ENCODE measurements at places on chromosomes 4 and X. TPM values are rescaled to one million over a fixed set of nuclear protein-coding genes. Genes with fewer than 3 reads are reported as not detected.

The PLS3 gene
- total RNA-seq, result 4.5 TPM

The NHS gene
- 10.7 TPM for total RNA-seq

The CXCL6 gene
- not detected for total RNA-seq

The MAGEA11 gene
- not detected for total RNA-seq

- DNase-seq, result peak; percentile 63
Measured at GRCh38 chr4:101345596-101346350, 1.6 kb downstream of the PPP3CA start.

- DNase-seq, result no peak
Measured at GRCh38 chr4:96642490-96642889, 802.6 kb downstream of the PDHA2 start.

The BMP3 gene
- total RNA-seq, result 78.8 TPM

The ACE2 gene
- total RNA-seq, result 10.5 TPM

The XG gene
- 0.41 TPM for total RNA-seq

GRCh38 chr4:8274765-8275547 lies 5.4 kb downstream of the HTRA3 start:
- DNase-seq, result peak; percentile 74

DNA sequence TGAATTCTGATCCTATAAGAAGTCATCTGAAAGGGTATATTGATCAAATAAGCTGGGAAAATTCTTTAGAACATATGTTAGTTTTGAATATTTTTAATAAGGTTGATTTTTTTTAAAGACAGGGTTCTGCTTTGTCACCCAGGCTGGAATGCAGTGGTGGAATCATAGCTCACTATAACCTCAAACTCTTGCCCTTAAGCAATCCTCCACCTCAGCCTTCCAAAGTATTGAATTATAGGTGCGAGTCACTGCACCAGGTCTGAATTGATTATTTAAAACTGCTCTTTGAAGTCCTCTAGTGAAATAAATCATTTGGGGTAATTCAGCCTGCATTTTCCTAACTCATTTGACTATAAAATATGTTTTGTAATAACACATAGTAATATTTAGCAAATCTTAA lies 812.3 kb downstream of the PDHA2 start:
- DNase-seq, result no peak

The TRPC5OS gene
- total RNA-seq, result not detected

GRCh38 chr4:41297832-41298231 lies 41.1 kb downstream of the UCHL1 start:
- DNase-seq, result no peak

The PPEF2 gene
- not detected for total RNA-seq

The ASB11 gene
- 1.1 TPM for total RNA-seq

The PTTG2 gene
- total RNA-seq, result 2.6 TPM

DNA sequence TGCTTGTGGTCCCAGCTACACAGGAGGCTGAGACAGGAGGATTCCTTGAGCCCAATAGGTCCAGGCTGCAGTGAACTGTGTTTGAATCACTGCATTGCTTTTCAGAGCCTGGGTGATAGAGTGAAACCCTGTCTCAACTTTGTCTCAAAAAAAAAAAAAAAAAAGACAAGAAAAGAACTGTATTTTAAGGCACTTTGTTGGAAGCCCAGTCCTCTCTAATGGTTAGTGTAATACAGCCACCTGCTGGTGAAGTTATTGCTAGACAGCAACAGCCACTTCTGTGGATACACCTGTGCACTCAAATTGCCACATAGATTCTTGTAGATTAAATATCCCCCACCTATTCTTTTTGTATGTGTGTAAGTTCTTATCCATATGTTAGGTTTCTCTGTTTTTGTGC lies 10.1 kb upstream of the FGG start:
- no peak for DNase-seq

GRCh38 chrX:44536198-44536597 lies 6.5 kb downstream of the FUNDC1 start:
- no peak for DNase-seq

The CENPVL1 gene
- not detected for total RNA-seq

GRCh38 chrX:136630881-136631280 lies 17.1 kb upstream of the CD40LG start:
- DNase-seq, result no peak

DNA sequence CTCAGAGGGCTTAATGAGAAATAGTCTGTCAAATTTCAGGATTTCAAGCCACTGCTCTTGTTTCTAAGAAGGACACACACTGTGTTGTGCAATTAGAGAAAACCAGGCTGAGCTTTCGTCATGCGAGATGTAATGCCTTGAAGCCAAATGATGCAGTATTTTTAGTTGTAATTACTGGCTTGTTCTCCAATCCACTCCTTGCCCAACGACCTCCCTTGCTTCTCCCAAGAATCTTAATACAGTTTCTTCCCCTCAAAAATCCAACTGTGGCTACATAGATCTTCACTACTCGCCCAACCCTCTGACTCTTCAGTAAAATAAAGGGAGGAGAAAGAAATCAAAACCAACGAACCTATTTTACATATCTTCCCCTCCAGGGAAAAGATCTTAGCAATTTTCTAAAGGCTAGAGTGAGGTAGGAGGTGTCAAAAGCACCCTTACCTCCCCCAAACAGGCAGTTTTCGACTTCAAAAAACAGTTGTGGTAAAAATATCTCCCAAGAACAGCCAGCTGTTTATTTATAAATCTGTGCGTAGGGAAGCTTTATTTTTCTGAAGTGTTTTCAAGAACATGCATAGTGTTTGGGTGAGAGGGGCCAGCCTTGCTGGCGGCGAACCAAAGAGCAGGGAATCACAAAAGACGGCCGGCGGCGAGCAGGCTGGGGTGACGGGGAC lies 68.7 kb downstream of the MGST2 start:
- no peak for DNase-seq

The STOX2 gene
- 6.1 TPM for total RNA-seq

The DRP2 gene
- total RNA-seq, result 0.79 TPM

The NOX1 gene
- 17.6 TPM for total RNA-seq

DNA sequence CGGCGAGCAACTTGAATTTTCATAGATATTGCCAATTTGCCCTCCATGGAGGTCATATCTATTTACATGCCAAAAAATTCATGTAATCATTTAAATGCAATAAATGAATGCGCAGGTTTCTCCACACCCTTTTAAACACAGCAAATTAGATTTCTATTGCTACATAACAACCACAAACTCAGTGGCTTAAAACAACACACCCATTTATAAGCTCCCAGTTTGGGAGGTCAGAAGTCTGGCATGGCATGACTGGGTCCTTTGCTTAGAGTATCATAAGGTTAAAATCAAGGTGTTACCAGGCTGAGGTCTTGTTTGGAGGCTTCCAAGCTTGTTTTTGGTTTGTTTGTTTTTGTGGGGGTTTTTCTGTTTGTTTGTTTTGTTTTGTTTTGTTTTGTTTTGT lies 49.9 kb upstream of the NYX start:
- no peak for DNase-seq

The DMD gene
- 39.9 TPM for total RNA-seq

The MAGEA2 gene
- total RNA-seq, result not detected

The RASL11B gene
- 0.64 TPM for total RNA-seq

Measured in transverse colon (tissue), 4 donors.